Cortex of kidney (tissue), 1 donor: ENCODE measurements at places on chromosomes 13 and 19.

DNA sequence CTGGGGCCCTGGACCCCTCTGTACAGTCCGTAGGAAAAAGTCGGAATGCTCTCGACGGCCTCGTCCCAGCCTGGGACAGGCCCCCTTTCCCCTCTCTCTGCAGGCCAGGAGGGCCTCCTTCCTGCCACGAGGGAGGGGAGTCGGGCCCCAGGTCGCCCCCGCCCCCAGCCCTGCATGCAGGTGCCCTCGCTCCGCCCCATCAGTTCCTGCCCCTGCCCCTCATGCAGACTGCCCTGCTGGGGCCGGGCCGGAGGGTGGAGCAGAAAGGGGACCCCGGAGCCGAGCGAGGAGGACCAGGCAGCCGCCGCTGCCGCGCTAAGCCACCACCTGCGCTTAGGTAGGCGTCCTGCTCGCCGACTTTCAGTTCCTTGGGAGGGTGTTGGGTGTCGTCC is 7.3 kb downstream of the LYL1 start:
- no peak for DNase-seq

DNA sequence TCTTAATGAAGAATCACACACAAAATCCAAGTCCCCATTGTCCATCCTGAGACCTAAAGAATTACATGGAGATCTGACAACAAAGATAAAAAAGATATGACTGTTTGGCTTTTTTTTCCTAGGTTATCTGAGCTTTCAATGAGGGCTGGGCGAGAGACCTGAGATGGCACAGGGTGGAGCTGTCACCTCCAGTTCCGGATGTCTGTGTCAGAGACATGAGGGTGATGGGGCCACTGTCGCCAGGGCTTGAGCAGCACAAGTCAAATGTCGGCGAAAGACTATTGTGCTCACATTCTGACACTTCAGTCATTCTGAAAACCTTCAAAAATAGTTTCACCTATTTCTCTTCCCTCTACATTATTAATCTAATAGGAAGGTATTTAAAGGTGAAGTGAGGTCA is 65.7 kb downstream of the SLC7A1 start:
- no peak for DNase-seq

GRCh38 chr13:62997696-62998095 is 1582.0 kb upstream of the PCDH20 start:
- no peak for DNase-seq

DNA sequence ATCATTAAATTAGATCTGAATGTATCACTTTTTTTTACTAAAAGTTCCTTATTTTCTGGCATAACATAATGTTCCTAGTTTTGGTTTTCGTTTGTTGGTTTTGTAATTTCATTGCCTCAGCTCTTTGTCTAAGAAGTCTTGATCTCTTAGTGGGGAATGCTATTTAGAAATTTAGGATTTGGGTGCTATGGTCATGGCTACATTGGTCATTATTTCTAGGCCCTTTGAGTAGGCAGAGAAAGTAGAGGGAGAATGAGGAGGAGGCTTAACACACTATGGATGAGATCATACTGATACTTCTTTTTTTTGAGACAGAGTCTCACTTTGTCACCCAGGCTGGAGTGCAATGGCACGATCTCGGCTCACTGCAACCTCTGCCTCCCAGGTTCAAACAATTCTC is 41.8 kb downstream of the PIBF1 start:
- DNase-seq = no peak

DNA sequence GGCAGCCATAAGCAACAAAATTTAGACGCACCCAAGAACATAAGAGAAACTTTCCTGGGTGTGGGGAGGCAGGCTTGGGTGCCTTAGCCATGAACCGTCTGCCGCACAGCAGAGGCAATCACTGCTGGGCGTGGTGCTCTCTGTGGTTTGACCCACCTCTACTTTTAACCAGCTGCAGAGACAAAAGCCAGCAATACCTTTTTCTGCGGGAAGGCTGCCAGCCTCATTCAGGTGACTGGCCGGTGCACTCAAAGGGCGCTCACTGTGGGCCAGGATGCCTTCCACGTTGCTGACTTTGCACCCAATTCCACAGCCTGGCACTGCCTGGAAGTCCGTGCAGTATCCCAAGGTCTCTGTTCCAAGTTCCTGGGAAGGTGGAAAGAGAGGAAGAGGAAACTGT is 69.1 kb downstream of the ATP7B start:
- no peak for DNase-seq

DNA sequence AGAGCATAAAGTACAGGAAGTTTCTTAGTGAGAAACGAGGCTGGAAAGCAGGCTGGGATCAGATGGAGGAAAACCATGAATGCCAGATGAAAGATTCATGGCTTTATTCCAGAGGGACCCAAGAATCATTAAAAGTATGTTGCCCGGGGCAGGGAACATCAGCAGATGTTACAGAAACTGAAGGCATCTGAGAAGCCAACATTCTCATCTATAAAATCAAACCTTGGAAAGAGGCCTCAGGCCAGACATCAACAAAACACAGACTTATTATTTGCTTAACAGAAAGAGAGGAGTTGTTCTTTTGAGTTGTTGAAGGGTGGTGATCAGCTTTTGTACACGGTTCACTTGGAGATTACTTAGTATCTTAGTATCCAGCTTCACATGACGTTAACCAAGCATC is 543.6 kb downstream of the RFC3 start:
- DNase-seq = no peak

- DNase-seq = no peak
These were observed 2.0 kb downstream of the RAB8A start for GRCh38 chr19:16113727-16114126.

DNA sequence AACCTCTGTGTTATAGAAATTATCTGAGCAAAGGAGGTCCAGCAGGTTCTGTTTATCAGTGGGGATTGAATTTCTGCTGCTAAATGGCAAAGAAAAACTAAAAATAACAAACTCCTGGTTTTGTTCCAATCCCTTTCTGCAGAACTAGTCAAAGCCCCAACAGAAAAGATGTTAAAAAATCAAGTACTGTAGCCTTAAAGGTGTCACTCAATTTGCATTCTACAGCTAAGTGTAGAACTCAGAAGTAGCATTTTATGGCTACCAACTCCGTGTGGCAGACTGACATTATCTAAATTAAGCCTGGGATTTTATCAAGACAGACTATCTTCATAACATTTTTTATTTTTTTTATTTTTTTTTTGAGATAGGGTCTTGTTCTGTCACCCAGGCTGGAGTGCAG is 91.5 kb upstream of the SLC15A1 start:
- no peak for DNase-seq

GRCh38 chr13:30111810-30112209 is 195.5 kb downstream of the KATNAL1 start:
- DNase-seq = no peak

DNA sequence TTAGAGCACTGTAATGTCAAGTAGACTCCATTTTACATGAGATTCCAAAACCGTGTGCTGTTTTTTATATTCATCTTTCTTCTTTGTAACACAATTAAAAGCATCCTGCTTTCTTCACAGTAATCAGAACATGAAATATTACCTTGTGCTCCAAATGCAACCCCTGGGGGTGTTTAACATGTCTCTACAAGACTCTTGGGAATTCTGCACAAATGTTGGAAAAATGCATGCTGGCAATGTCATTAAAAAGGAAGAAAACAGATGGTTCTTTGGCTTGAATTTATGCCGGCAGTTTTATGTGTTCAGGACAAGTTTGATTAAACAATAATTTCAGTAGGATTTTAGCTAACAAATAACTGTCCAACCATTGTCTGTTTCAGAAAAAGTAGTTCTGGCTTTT is 159.1 kb downstream of the LIG4 start:
- DNase-seq = no peak

DNA sequence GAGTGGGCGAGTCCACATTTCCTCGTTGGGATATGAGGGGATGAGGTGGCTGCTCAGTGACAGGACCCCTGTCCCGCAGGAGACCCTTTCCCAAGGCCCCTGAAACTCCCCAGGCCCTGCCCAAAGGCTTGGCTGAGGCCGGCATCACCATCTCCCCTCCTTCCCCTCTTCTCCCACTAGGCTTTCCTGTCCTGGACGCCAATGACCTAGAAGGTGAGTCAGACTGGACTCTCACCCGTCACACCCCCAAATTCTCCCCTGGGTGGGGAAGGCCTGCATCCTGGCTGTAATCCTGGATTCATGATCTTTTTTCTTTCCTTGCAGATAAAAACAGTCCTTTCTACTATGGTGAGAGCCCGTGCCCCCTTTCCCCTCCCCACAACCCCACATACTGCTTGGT is 5.3 kb downstream of the FXYD3 start:
- DNase-seq = no peak

DNA sequence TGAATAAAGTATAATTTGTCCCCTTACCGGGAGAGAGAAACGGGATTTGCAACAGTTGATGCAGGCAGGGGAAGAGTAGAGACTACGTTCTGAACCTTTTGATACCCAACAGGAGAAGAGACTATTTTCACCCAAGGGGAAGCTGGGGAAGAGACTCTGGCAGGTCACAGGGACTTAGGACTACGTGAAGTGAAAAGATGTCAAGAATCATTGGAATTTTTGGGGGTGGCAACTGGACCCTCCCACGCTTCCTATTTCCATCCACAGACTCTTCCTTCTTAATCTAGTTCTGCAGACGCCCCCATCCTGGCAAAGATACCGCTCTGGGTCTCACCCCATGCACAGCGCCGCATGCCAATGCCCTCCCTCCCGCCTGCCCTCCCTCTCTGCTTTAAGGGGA is 13.8 kb downstream of the CABP5 start:
- DNase-seq = no peak

- DNase-seq = no peak
These were observed 98.7 kb downstream of the STARD13 start for GRCh38 chr13:33186861-33187291.

DNA sequence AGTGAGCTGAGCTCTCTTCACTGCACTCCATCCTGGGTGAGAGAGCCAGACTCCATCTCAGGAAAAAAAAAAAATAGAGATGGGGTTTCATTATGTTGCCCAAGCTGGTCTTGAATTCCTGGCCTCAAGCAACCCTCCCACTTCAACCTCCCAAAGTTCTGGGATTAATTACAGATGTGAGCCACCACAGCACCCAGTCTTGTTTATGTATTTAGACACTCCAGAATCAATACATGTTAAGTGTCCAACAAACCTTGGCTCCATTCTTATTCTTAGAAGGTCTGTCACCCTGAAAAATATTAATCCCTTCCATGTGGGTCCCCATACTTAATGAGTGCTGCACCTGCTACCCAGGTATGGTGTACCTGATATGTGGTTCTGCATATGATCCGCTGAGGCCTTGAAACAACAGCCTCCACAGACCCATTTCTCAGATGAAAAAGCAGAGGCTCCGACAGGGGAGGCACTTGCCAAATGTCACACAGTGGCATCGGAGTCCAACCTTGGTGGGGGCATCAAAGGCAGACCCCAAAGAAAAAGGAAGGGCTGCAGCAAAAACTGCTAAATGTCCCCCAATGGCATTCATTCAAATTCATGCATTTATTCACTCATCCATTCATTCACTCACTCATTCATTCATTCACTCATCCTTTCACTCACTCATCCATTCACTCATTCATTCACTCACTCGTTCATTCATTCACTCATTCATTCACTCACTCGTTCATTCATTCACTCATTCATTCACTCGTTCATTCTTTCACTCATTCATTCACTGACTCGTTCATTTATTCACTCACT is 16.7 kb downstream of the TICAM1 start:
- no peak for DNase-seq

DNA sequence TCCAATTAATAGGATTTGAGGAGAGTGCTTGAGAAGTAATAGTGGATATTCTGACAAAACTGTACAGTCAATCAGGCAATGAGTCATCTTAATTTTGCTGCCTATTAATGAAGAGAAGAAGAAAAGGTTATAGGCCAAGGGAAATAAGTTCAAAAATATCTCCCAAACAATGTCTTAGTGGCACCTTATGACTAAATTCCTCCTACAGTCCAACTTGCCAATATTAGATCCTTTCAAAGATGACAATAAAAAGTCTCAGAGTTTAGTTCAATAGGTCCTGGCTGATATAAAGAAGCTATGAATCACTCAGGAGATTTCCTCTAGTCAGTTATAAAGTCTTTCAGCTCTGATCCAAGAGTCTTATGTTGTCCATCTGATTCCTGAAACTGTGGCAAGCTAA is 27.9 kb downstream of the UGGT2 start:
- DNase-seq = no peak

DNA sequence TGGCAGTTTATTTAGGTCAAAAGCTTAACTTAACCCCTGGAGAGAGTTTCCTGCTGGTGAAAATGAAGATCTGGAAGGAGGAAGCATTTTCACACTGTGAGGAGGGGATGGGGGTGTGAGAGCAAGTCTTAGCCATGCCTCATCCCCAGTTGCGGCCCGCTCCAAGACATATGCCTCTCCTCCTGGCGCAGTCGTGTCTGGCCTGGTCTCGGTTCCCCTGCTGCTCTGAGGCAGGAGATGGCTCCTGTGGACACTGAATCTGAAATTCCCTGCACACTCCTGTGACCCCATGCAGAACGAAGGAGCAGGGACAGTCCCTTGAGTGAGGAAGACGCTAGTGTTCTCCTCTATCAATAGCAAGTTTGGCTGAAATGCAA is 360 bp upstream of the ZNF69 start:
- DNase-seq = no peak

DNA sequence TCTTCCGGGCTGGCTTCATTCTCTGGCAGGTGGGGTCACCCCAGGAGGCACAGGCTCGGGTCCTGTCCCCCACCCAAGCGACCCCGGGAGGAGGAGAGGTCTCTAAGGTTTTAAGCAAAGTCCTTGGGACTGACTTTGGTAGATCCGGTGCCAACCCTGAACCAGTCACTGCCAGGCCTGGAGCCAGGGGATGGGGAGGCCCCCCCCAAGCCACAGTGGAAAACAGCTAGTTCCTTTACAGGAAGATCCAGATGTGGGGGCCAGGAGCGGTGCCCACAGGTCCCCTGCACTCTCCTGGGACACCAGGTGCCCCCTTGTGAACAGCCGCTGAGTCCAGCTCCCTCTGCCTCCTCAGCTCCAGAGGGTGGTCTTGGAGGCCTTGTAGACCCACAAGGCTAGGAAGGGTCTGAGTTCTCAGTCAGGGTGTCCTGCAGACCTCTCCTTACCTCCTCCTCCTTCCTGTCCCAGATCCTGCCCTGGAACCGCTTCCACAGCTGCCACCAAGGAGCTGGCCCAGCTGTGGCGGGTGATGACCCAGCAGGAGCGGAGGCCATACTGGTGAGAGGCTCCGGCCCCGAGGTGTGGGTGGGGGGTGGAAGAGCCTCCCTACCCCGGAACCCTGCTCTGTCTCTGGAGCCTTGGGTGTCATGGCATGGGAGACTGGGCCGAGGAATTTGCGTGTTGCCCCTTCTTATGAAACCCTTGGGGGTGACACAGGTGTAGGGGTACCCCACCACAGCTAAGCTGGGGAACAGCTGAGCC is 6.0 kb downstream of the SIX5 start:
- DNase-seq = no peak

GRCh38 chr19:43534305-43534815 is 1.4 kb downstream of the ZNF575 start:
- DNase-seq = no peak

- DNase-seq = no peak
These were observed 695 bp downstream of the ICAM1 start for GRCh38 chr19:10271543-10272086.

- DNase-seq = no peak
These were observed 45.9 kb downstream of the MBD3L1 start for GRCh38 chr19:8877854-8878705.
